ENCODE measurements at places on chromosomes 13 and 19.

DNA sequence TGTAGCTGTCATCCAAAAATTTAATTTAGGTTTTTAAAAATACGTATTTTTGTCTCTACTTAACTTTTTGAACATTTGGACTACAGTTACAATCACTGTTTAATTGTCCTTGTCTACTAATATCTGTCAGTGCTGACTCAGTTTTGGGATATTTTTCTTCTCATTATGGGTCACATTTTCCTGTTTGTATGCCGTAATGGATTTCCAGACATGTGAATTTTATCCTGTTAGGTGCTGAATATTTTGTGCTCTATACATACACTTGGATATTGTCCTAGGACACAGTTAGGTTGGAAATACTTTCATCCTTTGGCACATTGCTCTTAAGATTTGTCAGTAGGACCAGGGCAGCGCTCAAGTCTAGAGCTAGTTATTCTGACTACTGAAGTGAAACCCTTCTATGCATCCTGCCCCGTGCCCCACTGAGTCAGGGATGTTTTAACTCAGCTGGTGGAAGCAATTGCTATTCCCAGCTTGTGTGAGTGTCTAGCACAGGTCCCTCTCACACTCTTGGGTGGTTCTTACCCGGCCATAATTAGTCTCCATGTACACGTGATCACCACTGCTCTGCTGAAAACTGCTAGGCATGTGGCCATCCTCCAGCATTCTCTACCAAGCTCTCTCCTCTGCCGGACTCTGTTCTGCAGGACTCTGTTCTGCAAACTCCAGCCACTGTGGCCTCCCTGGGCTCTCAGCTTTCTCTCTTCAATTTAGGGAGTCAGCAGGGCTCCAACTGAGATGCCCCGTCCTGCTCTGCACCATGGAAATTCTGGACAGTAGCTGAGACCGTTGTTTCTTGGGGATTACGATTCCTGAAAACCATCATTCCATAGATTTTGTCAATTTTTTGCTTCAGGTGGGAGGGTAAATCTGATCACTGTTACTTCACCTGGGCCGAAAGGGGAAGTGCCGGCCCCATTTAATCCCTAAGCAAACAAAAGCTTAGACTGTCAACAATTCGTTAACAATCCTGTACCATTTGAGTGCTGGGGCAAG is 11.1 kb downstream of the PROZ start:
- DNase-seq: no peak

GRCh38 chr19:10888421-10888866 is 17.1 kb downstream of the CARM1 start:
- no peak for DNase-seq

DNA sequence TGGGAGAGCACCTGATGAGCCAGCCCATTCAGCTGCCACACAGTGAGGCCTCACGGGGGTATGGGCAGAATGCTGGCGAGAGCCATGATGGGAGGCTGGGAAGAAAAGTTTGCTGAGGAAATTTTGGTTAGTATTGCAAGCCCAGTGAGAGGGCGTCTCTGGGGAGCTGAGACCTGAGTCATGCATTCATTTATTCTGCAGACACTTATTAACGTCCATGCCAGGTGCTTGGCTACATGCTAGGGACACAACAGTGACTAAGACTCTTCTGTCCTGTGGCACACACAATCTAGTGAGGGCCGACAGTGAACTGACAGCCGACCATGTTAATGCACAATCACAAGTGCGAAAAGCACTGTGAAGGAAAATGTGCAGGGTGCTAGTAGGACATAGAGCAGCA is 27.2 kb downstream of the WDR62 start:
- DNase-seq: no peak

DNA sequence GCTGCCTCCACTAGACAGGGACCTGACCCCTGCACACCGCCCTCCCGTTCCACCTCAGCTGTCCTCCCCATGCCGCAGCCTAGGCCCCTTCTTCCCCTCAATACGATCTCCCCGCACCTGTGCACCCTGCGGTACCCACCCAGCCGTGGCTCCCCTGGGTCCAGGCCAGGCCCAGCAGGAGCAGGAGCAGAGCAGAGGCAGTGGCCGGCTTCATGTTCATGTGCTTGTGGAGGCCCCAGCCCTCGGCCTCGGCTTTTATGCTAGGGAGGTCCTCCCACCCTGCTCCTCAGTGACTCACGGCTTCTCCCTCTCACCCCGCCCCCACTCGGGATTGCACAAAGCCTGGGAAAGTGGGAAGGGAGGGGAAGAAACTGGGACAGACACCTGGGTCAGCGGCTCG is 11.4 kb upstream of the KRTDAP start:
- no peak for DNase-seq

DNA sequence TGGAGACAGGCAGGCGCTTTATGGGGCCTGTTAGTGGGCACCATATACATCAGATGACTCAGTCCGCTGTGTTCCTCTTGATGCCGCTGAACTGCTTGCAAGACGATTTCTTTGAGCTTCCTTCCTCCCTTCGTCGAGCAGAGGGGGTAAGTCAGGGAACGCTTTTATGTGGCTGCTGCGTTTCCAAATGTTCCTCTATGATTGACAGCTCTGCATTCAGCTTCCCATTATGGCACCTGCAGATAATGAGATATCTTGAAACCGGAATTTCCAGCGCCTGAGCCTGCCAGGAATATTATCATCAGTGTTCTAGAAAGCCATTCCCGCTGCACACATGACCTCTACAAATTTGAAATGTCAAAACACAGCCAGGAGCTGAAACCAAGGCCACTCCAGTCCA is 257.0 kb downstream of the TSHZ3 start:
- DNase-seq: no peak

DNA sequence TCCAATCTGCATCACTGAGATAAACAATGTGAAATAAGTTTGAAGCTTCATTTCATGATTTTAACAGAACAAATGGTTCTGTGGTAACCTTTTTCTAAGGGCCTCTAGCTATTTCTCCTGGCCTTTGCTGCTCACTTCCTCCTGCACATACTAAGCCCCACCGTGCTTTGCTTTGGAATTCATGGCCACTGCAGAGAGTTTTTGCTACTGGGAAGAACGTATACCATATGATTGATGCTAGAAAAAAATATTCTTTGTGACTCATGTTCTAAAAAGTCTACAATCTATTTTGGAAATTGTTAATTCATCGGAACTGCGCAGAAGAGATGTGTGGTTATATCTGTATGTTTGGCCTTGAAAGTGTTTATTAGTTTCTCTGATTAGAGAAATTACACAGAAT is 747.3 kb downstream of the PCDH9 start:
- DNase-seq: no peak

GRCh38 chr19:43504426-43505185 is at the start of gene PHLDB3:
Gene PHLDB3 (minus strand): TSS chr19:43504746. CDS start chr19:43504118, 628 bp downstream.
- DNase-seq: peak; percentile 43

DNA sequence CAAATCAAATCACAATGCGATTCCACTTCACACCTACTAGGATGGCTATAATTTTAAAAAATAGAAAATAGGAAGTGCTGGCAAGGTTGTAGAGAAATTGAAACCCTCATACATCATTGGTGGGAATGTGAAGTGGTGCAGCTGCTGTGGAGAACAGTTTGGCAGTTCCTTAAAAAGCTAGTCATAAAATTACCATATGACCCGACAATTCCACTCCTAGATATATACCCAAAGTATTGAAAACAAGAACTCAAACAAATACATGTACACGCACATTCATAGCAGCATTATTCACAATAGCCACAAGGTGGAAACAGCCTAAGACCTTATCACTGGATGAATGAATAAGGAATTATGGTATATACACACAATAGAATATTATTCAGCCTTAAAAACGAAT is 12.0 kb downstream of the HMGB1 start:
- no peak for DNase-seq

DNA sequence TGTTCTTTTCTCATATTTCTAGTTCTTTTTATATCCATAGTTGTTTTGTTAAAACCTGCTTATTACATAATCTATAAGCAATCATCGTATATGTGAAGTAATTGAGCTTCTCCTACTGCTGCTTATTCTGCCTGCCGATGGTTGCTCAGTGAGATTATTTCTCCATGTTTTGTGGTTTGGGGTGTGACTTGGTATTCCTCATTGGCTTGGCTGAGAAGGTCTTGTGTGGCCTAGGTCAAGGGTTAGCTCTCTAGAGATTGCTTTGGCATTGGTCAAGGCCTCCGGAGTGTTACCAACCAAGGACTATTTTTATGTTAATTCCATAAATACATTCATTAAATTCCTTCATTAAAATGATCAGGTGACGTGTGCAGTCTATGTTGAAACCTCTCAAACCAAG is 302.8 kb downstream of the MYO16 start:
- DNase-seq: no peak

DNA sequence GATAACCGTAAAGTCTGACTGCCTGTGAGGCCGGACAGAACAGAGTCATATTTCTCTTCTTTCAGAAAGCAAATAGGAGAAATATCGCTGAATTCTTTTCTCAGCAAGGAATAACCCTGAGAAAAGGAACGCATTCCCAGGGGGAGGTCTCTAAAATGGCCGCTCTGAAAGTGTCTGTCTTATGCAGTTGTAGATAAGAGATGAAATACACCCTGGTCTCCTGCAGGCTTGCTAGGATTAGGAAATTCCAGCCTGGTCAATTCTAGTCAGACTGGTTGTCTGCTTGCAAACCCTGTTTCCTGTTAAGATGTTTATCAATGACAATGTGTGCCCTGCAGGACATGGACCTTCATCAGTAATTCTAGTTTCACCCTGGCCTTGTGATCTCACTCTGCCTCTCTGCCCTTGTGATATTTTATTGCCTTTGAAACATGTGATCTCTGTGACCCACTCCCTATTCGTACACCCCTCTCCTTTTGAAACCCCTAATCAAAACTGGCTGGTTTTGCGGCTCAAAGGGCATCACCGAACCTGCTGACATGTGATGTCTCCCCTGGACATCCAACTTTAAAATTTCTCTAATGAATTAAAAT is 934.8 kb upstream of the SPRY2 start:
- no peak for DNase-seq

DNA sequence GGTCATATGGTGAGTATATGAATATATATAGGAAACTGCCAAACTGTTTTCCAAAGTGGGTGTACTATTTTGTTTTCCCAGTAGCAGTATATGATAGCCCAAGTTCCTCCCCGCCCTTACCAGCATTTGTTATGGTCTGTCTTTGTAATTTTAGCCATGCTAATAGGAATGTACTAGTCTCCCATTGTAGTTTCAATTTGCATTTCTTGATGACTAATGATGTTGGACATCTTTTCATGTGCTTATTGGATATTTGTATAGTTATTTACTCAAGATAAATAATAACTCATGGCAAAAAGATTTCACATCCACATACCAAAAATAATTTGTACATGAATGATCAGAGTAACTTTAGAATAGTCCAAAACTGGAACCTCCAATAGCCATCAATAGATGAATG is 75.3 kb upstream of the SERP2 start:
- DNase-seq: no peak

DNA sequence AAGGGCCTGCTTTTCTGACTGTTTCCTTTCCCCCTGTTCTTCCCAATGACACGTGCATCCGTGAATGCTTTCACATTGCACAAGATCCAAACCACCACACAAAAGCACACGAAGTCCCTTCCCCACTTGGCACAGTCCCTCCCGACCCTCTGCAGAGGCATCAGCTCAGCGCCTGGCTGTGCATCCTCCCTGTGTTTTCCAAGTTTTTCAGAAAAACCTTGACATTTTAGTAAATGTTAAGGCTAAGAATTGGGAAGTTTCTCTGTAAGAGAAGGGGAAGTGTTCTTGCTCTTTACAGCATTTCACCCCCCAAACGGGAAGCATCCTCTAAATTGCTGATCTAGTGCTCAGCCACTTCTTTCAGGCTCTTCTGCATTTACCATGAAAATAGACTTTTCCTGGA is 94.5 kb upstream of the TM9SF2 start:
- DNase-seq: no peak

DNA sequence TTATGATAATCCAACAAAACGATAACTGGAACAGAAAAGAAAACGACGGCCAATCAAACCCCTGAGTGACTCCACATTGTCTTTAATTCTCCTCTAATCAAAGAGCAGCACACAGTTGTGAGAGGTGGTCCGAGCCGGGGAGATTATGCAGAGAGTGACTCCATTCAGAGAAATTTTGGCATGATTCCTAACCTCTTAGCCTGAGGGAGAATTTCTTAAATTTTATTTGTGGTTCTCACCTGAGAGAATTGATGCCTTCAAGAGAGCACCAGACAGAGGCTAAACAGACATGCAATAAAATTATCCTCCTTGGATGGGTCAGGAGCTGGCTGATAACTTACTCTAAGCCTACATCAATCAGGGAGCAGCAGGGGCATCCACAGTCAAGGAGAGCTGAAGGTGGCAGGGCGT is 310.0 kb upstream of the KLF12 start:
- no peak for DNase-seq

DNA sequence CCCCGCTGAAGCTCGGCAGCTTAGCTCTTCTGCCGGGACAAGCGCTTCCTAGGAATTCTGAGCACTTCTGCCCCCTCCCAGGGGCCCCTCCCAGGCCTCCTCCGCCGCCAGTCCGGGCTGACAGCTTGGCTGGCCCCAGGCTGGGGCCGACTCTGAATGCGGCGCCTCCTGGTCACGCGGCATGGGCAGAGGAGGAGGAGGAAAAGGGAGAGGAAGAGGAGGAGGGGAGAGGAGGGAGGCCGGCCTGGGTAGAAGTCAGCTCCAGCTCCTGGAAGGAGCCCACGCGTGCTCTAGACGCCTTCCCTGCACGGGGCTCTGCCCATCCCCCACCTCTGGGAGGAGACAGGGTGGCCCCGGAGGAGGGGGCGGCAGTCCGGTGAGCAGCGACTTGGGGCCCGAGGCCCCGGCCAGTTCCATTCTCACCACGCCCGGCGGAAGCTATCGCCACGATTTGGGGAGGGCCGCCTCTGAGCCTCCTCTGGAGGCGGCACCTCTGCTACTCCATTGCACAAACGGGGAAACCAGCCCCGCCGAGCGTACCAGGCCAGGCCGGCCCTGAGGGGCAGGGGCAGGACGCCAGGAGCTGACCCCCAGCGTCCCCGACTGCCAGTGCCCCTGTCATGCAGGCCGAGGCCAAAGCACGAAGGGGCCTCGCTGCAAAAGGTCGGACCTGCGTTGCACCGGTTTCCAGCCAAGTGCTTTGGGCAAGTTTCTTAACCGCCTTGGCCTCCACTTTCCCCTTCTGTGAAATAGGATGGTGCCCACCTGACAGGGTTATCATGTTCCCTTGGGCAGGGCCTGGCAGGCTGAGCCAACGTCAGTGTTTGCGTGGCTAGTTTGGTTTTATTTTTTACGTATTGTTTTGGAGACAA is 31.6 kb downstream of the CCNE1 start:
- peak; percentile 38 for DNase-seq

DNA sequence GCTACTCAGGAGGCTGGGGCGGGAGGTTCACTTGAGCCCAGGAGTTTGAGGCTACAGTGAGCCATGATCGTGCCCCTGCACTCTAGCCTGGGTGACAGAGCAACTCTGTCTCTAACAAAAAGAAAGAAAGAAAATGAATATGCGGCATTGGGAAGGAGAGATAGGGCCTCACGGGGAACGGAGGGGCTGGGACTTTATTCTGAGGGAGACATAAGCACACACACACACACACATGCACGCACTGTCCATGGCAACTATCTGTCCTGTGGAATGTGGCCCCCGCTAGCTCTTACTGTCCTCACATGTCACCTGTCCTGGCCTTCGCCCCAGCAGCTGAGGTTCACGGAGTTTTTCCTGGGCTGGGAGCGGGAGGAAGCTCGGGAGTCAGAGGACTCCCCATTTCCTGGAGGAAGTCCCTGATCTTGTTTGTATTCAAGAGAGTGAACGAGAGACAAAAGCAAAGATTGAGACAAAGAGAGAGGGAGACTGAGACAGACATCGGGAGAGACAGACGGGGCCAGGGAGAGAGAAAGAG is 654 bp downstream of the STAP2 start:
- no peak for DNase-seq
